ENCODE measurements at places on chromosomes 1 and 21.

- no peak for DNase-seq
Observed at GRCh38 chr21:43859747-43860214, 5.2 kb upstream of the AGPAT3 start.

DNA sequence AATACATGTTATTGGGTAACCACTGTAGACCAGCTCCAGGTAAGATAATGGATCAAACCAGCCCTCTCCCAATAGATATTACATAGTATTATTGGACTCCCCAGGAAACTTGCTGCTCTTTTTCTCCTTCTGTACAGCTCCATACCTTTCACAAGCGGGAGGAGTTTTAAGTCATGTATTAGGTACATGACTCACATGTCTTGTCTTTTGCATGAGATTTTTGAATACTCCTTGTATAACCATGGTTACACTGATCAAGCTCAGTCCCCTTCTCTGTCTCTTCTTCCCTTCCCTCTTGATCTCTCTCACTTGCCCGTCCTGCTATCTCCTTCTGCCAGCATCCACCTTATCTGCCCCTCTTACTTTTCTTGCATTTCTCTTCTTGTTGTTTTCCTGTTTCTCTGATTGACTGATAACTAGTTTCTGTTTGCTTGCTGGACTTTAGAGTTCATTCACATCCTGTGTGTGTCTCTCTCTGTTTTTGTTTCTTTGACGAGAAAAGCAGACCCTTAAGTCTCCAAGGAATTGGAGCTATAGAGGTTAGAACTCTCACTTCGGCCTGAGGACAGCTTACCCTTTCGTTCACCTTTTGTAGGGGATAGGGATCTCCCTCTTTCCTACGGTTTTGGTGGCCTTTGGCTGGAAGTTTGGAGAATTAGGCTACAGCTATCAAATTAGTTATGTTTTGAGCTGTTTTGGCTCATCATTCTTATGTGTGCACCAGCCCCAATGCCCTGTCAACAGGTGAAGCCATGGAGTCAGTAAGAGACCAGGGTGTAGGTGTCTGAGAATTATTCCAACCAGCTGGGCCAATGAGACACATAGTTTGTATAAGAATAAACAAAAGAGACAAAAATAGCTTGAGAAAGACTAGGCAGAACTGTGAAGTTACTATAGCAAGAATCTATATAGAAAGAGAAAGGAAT is 49.0 kb upstream of the ASB17 start:
- DNase-seq: peak; percentile 76

- no peak for DNase-seq
Observed at GRCh38 chr1:223052931-223053330, 90.1 kb downstream of the TLR5 start.

DNA sequence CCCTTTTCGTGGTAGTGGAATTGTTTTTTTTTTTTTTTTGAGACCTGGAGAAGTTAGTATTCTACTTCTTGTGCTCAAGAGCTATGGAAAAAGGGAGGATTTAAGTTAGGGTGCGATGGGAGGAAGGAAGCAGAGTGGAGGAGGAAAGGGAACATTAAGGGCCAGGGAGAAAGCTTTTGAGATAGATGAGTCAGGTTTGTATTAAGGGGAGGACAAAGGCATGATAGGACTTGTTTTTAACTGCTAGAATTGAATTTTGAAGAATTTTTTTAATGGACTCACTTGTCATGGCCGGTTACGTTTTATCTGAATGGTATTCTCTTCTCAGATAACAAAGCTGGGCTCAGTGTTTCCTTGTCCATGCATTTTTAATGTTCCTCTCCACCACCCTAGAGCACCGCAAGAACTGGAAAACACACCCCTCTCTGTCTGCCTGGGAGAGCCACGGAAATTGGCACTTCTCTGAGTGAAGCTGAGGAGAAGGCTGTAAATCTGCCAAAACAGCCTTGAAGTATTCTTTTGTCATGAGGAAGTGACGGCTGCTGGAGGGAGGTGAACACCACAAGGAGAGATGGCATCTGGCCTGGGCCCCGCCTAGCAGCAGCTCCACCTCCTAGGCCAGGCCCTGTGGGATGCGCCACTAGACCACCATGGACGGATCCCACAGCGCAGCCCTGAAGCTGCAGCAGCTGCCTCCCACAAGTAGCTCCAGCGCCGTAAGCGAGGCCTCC is 3.5 kb downstream of the NIPAL3 start:
- DNase-seq: no peak

- no peak for DNase-seq
Observed at GRCh38 chr1:116154536-116154935, 43.3 kb downstream of the MAB21L3 start.
